ENCODE measurements at places on chromosomes 16 and 17. TPM values are rescaled to one million over a fixed set of nuclear protein-coding genes. Genes with fewer than 3 reads are reported as not detected.

DNA sequence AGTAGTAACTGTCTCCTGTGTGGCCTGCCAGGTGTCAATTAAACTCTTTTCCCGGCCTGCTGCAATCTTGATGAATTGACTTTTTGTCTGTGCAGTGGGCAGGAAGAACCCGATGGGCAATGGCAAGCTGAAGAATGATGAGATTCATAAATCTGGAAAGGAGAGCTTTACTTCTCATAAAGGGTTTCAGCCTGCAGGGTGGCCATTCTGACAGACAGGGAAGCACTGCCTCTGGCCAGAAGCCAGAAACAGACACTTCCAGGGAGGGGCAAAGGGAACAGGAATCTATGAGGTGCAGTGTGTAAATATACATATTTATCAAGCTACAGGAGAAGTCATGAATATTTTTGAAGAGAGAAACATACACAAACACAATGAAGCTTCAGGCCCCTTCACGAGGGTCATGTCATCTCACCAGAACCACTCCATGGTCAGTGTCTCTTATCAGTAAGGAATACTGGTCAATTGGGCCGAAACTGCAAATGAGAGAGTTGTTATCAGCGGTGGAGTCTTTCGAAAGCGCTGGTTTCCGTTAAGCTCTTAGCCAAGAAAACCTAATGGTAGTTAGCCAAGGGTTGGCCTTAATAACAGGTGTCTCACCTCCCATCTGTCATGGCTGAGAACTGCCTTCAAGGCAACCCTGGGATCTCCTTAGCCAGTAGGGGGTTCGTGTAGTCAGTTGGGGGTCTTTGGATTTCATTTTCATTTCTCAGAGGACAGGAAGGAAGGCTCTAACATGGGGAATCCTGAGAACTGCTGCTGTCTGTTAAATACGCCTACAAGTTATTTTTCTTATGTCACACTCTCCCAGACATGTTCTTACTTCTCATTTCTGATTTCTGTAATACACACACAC lies 1.2 kb upstream of the NARF start:
- peak; percentile 57 for DNase-seq

DNA sequence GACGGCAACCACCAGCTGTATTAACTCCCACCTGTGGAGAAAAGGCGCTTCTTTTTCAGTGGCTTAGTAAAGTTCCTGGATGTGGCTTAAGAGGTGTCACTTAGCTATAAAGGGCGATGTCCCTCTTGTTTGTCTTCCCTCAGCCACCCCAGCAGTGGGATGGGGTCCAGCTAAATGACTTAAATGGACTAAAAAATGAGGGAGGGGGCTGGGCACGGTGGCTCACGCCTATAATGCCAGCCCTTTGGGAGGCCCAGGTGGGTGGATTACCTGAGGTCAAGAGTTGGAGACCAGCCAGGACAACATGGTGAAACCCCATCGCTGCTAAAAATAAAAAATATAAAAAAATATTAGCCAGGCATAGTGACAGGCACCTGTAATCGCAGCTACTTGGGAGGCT lies 667.5 kb upstream of the RBFOX1 start:
- no peak for DNase-seq

- DNase-seq = no peak
Measured at GRCh38 chr16:73159296-73159695, 111.4 kb upstream of the ZFHX3 start.

- DNase-seq = no peak
Measured at GRCh38 chr16:67148656-67149275, 2.0 kb downstream of the B3GNT9 start.

- DNase-seq = no peak
Measured at GRCh38 chr17:40622509-40622928, 25.1 kb downstream of the SMARCE1 start.

- no peak for DNase-seq
Measured at GRCh38 chr16:84608282-84608681, 9.6 kb downstream of the COTL1 start.

DNA sequence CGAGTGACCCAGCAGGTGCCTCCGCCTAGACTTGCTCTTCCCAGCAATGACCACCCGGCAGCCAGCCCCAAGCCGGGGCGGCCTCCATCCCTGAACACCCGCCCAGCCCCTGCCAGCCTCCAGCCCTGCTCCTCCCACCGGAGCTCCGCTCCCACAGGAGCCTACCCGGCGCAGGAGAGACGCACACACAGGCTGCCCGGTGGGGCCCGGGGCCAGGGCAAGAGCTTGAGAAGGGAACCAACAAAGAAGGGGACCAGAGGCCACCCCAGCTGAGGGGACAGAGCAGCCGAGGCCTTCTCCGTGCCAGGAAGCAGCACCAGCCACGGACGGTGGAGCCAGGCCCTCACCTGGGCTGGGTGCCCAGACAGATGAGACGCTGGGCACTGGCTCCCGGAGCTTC lies 13.8 kb downstream of the PKD1 start:
- DNase-seq = peak; percentile 49

DNA sequence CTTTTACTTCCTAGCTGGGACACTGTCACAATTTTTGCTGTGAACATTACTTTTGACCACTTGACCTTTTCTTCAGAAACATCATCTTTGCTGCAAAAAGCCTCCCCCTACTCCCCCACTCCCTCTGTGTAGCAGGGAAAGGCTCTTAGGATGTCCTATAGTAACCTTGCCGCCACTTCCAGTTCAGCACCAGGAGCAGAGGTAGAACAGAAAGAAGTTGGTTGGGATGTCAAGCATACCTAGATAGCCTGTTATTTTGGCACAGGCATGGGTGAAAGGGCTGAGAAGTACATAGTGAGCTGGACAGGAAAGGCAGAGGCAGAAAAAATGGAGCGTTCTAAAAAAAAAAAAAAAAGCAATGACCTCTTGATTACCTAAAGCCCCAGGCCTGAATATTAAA lies 31.3 kb downstream of the SMIM36 start:
- DNase-seq = no peak

GRCh38 chr17:28326114-28326513 lies 7.1 kb downstream of the TMEM97 start:
- DNase-seq = no peak

DNA sequence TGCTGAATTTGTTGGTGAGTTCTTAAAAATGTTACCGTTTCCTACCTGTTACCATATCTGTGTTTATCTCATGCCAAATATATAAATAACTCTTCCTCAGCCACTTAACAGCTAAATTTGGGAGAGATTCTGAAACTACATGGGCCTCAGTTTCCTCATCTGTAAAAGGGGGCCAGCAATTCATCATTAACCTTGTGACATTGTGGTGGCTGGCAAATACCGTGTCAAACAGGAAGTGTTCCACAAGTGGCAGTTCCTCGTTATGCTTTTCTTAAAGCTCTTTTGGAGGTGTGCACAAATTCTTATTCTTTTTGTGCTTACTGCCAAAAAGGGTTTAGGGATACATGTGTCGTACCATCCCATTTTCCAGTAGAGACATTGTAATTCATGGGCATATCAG lies 220.4 kb upstream of the CACNG5 start:
- DNase-seq = no peak

GRCh38 chr16:30381291-30382041 lies 895 bp downstream of the SEPTIN1 start:
- DNase-seq = no peak

DNA sequence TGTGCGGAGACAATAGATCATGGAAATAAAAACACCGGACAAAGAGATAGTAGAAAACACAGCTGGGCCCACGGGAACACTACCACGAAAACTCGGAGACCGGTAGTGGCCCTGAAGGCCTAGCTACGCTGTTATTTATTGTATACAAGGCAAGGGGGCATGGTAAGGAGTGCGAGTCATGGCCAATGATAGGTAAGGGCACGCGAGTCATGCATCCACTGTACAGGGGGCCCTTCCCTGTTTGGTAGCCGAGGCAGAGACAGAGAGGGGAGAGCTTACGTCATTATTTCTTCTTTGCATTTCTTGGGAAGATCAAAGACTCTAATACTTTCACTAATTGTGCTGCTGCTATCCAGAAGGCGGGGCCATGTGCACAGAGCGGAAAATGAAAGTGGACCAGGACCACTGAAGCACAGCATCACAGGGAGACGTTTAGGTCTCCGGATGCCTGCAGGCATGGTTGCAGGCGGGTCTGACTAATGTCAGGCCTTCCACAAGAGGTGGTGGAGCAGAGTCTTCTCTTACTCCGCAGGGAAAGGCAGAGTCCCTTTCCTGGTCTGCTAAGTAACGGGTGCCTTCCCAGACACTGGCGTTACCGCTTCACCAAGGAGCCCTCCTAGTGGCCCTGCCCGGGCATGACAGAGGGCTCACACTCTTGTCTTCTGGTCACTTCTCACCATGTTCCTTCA lies 74.4 kb upstream of the ARL4D start:
- DNase-seq = no peak

- no peak for DNase-seq
Measured at GRCh38 chr17:56994009-56994792, 16.3 kb downstream of the SCPEP1 start.

DNA sequence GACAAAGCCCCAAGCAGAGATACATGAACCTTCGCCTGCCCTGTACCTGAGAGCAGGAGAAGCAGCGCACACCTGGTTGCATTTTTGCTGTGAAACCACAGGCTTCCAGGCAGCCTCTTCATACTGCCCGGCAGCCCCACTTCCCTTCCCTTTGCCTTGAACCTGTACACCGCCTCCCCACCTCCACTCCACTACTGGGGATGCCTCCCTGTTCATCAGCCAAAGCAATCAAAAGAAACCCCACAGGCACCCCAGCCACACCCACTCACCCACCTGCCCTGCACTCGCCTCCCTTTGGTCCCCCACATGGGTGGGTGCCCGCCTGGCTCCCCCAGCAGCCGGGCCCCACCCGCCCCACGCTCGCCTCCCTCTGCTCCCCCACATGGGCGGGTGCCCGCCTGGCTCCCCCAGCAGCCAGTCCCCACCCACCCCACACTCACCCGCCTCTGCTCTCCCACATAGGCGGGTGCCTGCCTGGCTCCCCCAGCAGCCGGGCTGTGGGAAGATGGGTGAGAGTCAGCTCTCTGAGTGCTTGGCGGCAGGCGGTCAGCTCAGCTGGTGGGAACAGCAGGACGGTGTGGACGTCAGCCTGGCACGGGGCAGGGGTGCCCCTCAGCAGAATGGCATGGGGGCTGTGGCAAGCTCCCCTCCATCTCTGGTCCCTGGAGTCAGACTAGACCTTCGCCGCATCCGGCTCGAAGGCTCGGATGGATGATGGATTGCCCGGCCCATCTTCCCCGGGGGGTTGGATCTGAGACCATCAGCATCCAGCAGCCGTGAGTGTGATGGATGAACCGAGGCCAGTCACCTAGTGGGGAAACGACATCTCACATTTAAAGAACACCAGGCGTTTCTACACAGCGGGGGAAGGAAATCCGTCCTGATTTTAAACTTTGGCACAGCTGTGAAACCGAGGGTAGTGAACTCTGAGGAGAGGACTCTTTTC lies 135.6 kb downstream of the BANP start:
- peak; percentile 16 for DNase-seq

GRCh38 chr16:51150888-51151320 lies at the start of gene SALL1:
SALL1 (minus strand) TSS chr16:51151270; CDS start chr16:51151241, 29 bp downstream.
- DNase-seq = no peak

GRCh38 chr16:68732042-68732680 lies 4.9 kb upstream of the CDH1 start:
- DNase-seq = peak; percentile 40

DNA sequence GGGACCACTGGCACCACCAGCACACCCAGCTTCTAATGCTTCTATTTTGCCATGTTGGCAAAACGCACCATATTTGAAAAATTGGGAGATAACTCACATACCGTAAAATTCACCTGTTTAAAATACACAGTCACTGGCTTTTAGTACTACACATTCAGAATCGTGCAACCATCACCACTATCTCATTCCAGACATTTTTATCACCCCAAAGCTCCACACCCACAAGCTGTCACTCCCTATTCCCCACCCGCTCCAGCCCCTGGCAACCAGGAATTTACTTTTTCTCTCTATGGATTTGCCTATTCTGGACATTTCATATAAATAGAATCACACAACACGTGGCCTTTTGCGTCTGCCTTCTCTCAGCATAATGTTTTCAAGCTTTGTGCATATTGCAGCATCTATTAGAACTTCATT lies 25.0 kb downstream of the PPL start:
- DNase-seq = no peak

DNA sequence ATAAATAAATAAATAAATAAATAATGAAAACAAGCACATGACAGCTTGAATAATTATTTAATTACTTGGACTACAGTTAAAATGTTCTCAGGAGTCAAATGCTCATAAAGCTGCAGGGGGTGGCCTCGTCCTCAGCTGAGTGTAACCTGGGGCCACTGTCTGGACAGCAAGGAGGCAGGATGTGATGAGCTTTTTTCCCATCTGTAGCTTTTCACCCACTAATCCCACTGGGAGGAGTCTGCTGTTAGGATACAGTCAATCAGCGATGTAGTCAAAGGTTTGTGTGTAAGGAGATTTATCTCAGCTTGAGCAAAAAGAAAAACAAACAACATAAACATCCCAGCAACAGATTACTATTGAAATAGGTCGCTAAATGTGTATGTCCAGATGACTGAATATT lies 22.5 kb downstream of the ZCCHC14 start:
- DNase-seq = no peak

Gene MAF
- 19.5 TPM for total RNA-seq

Gene CFAP97D1
- not detected for total RNA-seq

Gene KCTD19
- 0.16 TPM for total RNA-seq

Gene ABI3
- total RNA-seq = 12.5 TPM

Gene GLP2R
- total RNA-seq = 1.4 TPM

Gene MT1A
- total RNA-seq = 19.0 TPM

Gene KCNJ18
- total RNA-seq = not detected

Gene RNF157
- total RNA-seq = 19.9 TPM

Gene TGFB1I1
- 33.2 TPM for total RNA-seq

Gene ABCA10
- total RNA-seq = 12.8 TPM

Gene SLFN14
- total RNA-seq = not detected

Gene FGF11
- total RNA-seq = 20.5 TPM

Gene KRTAP9-8
- not detected for total RNA-seq

Gene SLFN13
- total RNA-seq = 7.5 TPM

Gene ADORA2B
- 1.0 TPM for total RNA-seq

Gene NPIPA3
- 0.77 TPM for total RNA-seq

Gene CASKIN1
- total RNA-seq = 6.1 TPM
